ENCODE measurements at places on chromosomes 11 and 22.

DNA sequence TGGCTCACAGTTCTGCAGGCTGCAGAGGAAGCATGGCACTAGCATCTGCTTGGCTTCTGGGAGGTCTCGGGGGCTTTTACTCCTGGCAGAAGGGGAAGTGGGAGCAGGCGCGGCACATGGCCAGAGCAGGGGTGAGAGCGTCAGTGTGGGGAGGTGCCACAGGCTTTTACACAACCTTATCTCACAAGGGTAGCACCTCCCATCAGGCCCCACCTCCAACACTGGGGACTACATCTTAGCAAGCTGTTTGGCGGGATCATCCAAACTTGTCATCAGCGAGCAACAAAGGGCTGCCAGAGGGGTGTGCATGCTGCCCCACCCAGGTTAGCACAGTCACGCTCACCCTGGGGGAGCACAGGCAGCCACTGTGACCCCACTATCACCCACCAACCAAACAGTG lies 18.9 kb upstream of the YPEL1 start:
- no peak for DNase-seq

GRCh38 chr11:118619444-118620197 lies 12.2 kb downstream of the PHLDB1 start:
- no peak for DNase-seq

- no peak for DNase-seq
Measured at GRCh38 chr22:50141891-50142363, 28.6 kb upstream of the PANX2 start.

GRCh38 chr11:8328848-8329330 lies 65.2 kb upstream of the LMO1 start:
- peak; percentile 27 for DNase-seq

DNA sequence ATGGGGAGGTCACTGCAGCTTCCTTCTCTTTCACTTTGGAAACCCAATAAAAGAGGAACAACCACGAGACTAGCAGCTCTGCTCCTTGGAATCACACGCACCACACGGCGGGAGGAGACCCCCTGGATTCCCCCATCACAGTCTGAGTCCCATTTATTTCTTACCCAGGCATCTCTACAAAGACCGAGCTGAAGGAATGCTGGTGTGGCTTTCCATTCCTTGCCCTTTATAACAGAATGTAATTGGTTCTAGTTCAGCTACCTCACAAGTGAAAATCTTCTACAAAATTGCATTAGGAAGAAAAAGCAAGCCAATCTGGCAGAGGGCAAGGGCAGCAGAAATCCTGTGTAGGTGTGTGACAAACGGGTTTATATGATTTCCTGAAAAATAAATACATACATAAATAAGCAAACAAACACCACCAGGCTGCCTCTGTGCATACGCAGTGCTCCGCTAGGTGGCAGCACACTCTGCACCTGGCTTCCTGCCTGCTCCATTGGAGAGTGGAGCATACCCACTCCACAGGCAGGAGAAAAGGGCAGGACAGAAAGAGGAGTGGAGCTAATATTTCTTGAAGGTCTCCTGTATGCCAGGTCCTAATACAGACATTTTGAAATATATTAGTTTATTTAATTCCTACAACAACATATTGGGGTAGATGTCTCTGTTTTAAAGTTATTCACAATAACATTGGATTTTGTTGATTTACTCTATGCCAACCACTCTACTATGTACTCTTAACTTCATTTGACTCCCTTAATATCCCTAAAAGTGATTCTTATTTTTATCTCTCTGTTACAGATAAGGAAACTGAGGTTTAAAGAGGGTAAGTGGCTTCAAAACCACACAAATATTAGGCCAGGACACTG lies 673.1 kb downstream of the KCNA4 start:
- DNase-seq, result no peak

- DNase-seq, result no peak
Measured at GRCh38 chr11:74179234-74180052, 8.4 kb downstream of the PPME1 start.

DNA sequence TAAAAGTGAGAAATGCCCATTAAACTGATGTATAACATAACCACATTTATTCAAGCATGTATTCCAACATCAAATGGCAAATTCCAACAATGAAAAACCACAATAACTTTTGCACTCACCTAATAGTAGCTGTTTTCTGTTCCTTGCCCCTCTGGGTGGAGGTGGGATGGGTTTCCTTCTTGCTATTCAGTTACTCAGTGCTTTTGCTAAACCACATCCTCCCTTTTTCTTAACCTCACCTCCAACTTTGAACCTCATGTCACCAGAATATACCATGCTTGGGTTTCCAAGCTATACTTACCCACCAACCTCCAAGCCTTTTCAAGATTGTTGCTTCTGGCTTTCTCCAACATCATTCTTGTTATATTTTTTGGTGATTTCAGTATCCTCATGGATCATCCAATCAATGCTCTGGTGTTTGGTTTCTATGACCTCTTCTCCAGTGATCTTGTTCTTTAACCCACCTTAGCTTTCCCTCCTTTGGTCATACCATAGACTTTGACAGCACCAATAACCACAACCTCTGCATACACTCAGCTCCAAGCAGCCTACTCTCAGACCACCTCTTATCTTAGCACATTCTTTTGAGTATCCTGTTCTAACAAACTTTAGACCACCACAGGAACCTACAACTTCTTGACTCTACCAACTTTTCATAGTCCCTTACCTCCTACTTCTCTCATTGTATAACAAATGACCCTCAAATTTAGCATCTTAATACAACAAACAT lies 3.2 kb upstream of the CCDC15 start:
- DNase-seq, result peak; percentile 50

DNA sequence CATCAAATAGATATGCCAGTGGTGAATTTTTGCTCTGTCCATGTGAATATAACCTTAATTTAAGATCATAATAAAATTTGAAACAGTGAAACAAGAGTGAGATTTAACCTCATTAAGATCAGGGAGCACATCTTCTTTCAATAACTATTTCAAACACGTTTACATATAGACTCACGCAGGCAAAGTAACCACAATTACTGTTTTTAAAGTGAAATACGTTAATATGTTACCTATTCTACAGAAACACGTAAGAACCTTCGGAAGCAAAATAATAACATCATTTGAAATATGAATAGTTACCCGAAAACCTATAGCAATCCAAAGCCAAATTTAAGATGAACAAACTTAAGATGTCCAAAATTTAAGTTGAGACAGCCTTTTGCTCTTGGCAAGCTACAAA lies 136.2 kb upstream of the ZC3H12C start:
- DNase-seq, result no peak

- peak; percentile 63 for DNase-seq
Measured at GRCh38 chr11:128726458-128727139, 32.7 kb downstream of the FLI1 start.

DNA sequence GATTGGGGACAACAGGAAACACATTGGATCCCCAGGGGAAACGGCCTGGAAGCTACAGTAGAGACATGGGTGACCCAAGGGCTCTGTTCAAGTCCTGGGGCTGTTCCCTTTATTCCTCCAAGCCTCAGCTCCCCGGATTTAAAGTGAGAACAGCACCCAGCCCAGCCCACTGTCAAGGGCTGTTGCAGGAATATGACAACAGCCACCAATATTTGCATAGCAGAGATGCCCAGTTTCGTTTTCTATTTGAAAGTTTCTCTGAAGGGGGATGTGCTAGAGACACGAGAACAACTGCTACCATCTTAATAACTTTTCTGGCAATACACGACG lies 81.1 kb upstream of the WNT7B start:
- peak; percentile 70 for DNase-seq

DNA sequence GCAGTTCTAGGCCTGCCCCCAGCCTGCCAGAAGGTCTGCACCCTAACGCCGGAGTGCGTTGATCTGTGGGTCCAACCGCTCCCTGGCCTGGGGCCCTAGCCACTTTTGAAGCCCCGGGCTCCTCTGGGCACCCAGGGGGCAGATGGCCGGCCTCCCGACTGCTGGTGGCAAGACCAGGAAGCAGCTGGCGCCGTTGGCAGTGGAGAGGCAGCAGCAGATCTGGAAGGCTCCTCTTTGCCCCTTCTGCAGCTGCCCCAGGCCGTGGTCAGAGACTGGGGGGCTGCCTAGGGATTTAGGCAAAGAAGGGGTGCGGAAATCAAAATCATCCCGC lies 445 bp upstream of the VWCE start:
- DNase-seq, result no peak

- DNase-seq, result no peak
Measured at GRCh38 chr22:48706934-48707762, 1120.5 kb downstream of the BRD1 start.

DNA sequence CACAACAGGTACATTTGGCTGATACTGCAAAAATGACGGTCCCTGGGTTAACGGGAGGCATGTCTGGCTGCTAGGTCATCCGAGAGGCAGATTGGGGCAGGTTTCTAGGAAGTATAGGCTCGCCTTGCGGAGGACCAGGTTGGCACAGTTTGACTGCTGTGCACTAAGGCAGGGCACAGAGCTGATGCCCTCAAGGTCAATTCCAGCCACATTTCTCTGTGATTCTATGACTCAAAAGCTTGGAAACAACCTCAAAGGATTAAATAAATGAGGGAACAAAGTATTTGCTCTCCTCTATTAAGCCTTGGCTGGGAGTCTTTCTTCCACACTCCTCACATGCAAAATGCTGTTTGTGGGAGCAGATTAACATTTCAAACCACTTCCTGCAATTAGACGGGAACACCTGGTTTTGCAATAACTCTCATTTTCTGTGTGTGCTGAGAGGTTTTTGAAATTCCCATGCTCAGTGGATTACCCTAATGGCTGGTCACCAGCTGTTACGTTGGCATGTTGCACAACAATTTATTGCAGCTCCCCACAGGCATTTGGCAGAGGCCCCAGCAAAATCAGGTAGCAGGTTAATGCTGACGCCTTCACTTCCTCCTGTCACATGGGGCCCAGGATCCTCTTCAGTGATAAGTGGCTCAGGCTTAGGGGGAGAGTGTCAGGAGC lies 61.0 kb upstream of the PLET1 start:
- DNase-seq, result peak; percentile 7

All from CD4-positive, alpha-beta T cell treated with Interleukin-17A for 1 hour (primary cell).